Fibroblast of skin of right quadriceps (primary cell): ENCODE measurements at places on chromosomes 13 and 19.

DNA sequence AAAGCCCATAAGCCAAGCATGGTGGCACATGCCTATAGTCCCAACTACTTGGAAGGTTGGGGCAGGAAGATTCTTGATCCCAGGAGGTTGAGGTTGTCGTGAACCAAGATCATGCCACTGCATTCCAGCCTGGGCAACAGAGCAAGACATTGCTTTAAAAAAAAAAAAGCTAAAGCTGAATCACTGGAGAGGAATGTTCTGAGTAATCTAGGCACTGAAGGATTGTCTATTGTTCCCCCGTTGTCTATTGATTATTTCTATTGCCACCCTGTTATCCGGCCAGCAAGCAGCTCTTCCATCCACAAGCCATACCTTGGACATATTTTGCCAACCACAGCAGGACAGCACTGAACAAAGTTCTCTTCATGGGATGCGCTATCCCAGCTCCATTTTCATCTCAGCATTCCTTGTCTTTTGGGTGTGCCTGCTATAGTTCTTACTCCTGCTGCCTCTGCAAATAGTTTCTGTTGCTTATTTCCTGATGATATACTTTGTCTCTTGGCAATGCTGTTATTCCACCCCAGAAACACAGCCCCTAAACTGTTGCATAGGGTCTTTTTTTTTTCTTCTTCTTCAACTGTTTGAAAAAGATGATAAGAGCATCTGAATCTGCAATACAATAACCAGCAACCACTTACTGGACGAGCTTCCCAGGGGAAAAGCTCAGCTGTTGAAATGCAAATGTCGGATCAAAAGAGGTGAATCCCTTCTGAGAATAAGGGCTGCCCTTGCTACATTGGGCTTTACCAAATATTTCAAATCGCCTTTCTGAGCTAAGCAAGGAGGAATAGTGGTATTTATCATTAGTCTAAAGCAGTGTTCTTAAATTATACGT, 22.2 kb upstream of the SIAH3 start:
- DNase-seq = peak; percentile 36

DNA sequence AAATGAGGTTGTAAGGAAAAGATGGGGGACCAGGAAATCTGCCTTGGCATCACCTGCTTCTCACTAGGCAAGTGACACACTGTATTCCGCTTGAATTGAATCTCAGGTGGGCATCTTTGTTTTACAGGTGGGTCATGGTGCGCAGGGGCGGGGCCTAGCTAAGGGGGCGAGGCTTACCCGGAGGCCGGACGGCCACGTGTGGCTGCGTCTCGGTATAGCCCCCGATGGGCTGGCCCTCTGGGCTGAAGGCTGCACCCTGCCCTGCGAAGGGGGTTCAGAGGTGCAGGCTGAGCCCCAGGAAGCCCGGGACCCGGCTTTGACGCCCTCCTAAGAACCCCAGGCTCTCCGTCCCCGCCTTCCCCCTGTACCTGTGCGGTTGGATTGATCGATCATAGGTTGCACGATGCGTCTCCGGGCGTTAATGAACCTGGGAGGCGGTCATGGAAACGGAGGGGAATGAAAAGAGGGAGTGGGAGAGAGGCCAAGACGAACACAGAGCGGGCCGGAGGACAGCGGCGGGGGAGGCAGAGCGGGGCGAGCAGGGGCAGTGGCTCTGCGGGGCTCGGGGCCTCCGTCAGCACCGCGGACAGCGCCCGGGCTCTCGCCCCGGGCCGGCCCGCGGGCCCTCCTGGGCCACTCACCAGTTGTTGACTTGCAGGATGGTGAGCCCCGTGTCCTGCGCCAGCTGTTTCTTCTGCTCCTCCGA, 12.5 kb downstream of the MEIS3 start:
- DNase-seq = no peak

- no peak for DNase-seq
Measured at GRCh38 chr13:97809576-97809975, 143.9 kb upstream of the IPO5 start.

DNA sequence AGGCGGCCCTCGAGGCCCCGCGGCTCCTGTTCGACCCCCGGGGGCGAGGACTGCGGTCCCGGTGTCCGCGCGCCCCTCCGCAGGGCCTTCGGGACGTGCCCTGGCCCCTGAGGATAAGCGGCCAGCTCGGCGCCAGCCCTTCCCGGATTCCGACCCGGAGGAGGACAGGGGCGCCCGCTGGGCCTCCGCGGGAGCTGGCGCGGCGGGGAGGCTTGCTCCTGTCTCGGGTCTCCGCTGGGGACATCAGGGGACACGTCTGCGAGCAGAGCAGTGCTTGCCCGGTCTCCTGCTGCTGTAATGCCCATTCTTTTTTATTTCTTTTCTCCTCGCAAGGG, 829 bp downstream of the B3GLCT start:
- no peak for DNase-seq

- DNase-seq = no peak
Measured at GRCh38 chr19:56991912-56992311, 127.9 kb upstream of the USP29 start.

DNA sequence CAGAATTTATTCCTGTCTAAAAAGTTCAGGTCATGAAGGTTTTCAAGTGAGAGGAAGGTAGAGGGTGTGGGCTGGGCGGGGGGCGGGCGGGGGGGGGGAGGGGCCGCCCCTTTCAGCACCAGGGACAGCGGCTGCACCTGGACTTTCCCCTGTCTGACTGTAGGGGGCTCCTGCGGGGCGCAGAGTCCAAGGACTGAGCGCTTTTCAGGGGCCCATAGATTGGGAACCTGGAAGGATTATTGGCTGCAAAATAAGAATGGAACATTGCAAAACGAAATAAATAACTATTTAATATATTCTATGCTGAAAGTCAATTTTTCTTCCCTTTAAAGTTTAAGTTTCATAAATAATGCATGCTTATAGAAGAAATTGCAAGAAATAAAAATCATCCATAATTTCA, 8.9 kb upstream of the CYP4F3 start:
- DNase-seq = no peak

GRCh38 chr13:33323801-33324510, 38.4 kb upstream of the STARD13 start:
- DNase-seq = no peak

GRCh38 chr19:14363183-14364097, 17.8 kb upstream of the ADGRE5 start:
- DNase-seq = peak; percentile 90

DNA sequence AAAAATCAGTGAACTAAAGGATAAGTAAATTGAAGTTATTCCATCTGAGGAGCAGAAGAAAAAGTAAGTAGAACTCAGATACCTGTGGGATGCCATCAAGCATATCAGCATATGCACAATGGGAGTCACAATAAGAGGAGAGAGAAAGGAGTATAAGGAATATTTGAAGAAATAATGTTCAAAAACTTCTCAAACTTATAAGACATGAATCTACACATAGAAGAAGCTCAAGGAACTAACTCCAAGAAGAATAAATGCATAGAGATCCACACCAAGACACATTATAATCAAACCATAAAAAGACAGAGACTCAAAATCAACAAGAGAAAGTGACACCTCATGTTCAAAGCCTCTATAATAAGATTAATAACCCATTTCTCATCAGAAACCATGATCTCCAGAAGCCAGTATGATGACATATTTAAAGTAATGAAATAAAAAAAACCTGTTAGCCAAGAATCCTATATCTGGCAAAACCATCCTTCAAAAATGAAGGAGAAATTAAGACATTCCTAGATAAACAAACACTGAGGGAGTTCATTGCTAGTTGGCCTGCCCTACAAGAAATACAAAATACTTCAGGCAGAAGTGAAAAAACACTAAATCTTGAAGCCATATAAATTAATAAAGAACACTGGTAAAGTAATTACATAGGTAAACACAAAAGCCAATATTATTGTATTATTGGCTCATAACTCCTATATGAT, 3.8 kb upstream of the ZNF233 start:
- no peak for DNase-seq

- DNase-seq = no peak
Measured at GRCh38 chr13:76245211-76245610, 609.1 kb downstream of the LMO7 start.

GRCh38 chr19:4208385-4209094, 20.8 kb upstream of the EBI3 start:
- peak; percentile 27 for DNase-seq

GRCh38 chr13:20337884-20338551, 105.9 kb upstream of the GJB6 start:
- DNase-seq = no peak

DNA sequence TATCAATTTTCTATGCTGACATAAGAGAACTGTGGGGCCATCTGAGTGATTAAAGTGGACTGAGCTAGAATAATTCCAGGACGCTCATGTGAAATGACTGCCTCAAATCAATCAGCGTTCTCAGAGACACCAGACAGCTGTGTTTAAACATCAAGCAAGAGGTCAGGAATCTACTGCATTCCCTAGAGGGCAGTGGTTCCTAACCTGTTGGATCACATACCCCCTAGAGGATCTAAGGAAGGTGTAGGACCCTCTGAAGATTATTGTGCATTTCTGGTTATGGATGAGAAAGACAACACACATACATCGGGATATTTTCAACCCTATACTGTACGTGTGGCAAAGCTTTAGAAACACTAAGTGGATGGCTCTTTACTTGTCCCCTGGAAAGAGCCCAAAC, 51.8 kb upstream of the FREM2 start:
- no peak for DNase-seq

DNA sequence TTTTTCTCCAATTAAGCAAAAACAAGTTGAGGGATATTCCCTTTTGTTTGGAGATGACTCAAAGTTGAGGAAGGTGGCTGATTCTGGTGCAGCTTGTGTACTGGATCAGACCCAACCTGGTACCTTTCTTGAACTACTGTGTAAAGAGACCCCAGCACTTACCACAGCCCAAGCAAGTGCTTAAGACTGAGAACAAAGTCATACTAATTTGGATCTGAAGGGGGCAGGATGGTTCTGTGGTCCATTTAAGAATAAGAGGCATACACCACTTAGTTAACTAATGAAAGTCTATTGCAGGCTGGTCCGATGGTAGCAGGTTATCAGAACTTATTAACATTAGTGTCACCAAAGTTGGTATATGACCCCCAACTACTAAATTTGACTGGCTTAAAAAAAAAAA, 6.3 kb downstream of the THSD1 start:
- DNase-seq = no peak

DNA sequence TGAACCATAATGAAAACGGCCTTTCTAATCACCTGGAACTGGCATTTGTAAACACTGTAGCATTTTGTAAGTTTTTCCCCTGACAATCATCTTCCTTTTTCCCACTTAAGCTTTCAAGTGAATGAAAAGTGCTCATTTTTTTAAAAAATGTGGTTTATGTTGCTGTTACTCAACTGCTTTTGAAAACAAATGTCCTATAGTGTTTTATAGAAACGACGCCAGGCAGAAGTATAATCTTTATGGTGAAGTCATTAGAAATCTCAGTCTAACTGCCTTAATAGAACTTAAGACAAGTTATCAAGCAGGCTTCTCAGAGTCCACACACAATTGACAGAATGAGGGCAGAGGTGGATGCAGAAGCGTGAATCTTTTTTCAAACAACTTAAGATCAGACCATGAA, 442.3 kb downstream of the KLF12 start:
- no peak for DNase-seq

DNA sequence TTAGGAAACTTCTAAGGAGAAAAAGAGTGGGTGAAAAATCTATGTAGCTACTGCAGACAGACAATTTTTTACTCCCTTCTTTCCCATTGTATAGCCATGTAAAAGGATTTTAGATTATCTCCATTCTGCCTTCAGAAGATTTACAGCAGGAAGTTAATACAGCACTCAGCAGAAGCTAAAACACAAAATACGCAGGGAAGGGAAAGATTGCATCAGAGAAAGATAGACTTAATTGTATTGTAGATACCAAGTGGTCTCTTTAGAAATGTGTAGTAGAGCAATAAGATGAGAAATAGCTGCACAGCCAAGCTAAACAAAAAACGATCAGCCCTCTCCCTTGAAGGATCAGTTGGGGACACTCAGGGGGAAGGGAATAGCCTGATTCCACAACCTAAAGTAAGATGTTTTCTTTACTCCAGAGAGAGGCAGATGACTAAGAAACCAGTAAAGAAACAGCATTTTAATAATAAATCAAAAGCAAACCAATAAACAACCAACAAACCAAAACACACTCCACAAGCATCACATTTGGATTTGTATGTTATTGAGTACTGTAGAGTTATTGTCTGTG, 236.7 kb upstream of the SLITRK1 start:
- DNase-seq = peak; percentile 24

DNA sequence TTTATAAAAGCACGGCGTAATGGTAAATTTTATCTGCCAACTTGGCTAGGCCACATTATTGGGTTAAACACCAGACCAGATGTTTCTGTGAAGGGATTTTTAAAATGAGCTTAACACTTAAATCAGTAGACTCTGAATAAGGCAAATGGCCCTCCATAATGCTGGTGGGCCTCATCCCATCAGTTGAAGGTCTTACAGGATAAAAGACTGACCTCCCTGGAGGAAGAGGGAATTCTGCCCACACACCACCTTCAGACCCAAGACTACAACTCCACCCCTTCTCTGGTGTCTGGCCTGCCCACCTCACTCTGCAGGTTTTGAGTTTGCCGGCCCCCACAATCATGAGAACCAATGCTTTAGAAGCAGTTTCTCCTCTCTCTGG, 96.4 kb downstream of the COL4A1 start:
- DNase-seq = no peak
